ENCODE measurements at places on chromosomes 5 and 9.

GRCh38 chr5:10528056-10528816, 35.6 kb upstream of the ANKRD33B start:
- no peak for DNase-seq

DNA sequence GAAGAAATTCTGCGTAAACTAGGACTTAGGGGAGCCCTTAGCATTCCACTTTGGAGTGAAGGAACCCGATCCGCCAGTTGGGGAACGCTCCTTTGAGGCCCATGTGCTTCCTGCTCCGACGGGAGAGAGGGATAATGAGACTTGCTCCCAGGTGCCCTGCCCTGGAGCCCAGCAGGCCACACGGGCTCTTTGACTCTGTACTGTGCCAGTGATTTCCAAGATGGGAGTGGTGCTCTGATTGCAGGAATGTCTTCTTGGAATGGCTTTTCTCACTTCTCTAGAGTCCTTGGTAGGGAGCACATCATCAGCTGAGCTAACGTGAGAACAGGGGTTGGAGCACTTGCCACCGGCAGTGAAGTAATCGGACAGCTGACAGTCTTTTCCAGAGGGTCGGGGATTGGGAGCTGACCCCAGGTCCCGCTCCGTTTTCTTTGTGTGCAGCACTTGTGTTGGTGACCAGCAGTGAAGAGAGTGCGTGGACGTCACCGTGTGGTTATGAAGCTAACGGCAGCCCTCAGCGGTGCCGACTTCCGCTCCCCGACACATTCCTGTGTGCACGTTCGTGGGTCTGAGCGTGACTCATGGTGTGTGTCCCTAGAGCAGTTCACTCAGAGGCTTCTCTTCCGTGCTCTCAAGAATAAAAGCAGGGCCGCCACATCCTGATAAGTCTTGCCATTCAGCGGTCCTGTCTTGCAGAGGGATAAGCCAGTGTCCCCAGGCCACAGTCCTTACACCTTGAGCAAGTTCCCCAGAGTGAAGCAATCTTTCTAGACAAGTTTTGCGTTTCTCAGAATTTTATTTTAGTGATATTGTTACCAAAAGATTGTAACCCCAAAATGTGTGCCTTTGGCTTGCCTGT, 25.6 kb downstream of the ABL1 start:
- no peak for DNase-seq

GRCh38 chr9:3835393-3835792, 309.6 kb upstream of the RFX3 start:
- DNase-seq, result no peak

DNA sequence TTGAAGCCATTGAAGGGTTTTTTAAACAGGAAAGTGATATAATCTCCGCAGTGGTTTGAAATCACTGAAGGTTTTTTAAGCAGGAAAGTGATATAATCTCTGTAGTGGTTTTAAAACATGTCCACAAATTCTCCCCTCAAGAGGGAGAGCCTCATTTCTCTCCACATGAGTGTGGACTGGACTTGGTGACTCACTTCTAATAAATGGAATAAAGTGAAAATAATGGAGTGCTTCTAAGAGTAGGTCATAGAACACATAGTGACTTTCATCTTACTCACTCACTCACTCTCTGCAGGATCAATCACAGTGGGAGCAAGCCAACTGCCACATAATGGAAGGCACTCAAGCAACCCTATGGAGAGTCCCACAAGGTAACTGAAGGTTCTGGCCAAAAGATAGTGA, 12.0 kb downstream of the CTNNAL1 start:
- DNase-seq, result no peak

- DNase-seq, result no peak
These were observed 189.6 kb upstream of the SEMA6A start for GRCh38 chr5:116763987-116764866.

- DNase-seq, result no peak
These were observed 154.7 kb downstream of the ATP10B start for GRCh38 chr5:160697281-160697680.

GRCh38 chr9:130632841-130633240, 31.6 kb upstream of the PRDM12 start:
- no peak for DNase-seq

- DNase-seq, result peak; percentile 88
These were observed 545 bp downstream of the CDKN2B-AS1 start for GRCh38 chr9:21995006-21995665.

- DNase-seq, result peak; percentile 47
These were observed 64.8 kb upstream of the RANBP6 start for GRCh38 chr9:6080154-6080716.
